ENCODE measurements at places on chromosomes 5 and 9.

GRCh38 chr5:109656829-109657228 is 32.9 kb upstream of the MAN2A1 start:
- DNase-seq, result no peak

- no peak for DNase-seq
Measured at GRCh38 chr5:78291687-78292086, 2.8 kb downstream of the AP3B1 start.

DNA sequence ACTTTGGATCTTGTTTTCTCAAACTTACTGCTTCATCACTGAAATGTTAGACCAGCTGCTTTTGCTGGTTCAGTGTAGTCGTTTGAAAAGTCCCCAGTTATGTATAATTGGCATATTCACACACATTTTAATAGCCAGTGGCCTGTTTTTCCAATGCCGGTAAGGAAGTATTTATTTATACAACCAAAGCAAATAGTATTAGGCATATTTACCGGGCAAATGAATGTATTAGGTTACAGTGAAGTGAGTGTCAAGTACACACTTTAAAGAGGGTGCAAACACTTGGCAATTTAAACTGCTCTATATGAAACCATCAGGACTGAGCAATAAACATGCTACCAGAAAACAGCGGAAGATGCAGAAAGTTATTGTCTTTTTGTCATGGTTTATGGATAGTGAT is 242.9 kb downstream of the MCTP1 start:
- no peak for DNase-seq

DNA sequence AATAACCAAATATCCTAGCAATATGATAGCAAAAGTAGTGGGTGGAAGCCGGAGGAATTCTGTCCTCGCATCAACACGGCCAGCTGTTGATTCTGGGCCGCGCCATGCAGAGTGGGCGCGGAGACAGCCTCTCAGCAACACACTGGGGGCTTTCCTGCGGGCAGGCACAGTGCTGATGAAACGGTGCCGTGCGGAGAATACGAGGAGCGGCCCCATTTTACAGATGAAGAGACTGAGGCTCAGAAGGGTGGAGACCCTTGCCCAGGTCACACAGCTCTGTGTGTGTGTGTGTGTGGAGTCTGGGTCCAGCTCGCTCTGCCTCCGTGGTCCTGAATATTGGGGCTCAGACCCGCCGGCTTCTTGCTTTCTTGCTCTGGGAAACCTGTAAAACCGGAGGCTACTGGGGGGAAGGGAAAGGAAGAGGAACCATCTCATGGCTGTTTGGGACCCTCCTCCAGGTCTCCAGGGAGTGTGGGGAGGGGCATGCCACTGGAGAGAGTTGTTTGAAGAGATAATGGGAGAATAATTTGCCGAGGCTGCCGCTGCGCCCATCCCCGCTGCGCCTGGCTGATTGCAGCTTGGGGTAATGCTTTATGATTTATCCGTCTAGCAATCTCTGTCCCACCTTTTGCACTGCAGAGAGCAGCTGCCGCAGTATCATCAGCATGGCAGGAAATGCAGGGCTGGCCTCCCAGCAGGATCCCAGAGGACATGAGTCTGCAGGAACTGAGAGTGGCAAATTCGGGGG is 36.6 kb downstream of the NCS1 start:
- no peak for DNase-seq

DNA sequence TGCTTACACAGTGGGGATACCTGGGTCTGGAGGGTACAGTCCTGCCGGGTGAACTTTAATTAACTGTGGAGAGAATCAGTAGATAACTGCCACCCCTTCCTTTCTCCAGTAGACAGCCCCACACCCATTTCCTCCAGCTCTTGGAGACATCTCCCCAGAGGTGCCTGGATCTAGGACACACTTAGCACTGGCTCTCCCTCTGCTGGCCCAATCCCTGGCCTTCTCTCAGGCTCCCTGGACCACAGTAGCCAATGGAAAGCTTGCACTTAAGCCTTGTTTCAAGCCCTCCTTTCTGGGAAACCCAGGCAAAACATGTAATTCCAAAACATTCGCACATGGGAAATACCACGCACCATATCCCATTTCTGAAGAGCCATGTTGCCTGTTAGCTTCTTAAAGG is 169.2 kb upstream of the GAS1 start:
- DNase-seq, result no peak

- DNase-seq, result no peak
Measured at GRCh38 chr5:56983593-56984361, 31.9 kb upstream of the MIER3 start.

DNA sequence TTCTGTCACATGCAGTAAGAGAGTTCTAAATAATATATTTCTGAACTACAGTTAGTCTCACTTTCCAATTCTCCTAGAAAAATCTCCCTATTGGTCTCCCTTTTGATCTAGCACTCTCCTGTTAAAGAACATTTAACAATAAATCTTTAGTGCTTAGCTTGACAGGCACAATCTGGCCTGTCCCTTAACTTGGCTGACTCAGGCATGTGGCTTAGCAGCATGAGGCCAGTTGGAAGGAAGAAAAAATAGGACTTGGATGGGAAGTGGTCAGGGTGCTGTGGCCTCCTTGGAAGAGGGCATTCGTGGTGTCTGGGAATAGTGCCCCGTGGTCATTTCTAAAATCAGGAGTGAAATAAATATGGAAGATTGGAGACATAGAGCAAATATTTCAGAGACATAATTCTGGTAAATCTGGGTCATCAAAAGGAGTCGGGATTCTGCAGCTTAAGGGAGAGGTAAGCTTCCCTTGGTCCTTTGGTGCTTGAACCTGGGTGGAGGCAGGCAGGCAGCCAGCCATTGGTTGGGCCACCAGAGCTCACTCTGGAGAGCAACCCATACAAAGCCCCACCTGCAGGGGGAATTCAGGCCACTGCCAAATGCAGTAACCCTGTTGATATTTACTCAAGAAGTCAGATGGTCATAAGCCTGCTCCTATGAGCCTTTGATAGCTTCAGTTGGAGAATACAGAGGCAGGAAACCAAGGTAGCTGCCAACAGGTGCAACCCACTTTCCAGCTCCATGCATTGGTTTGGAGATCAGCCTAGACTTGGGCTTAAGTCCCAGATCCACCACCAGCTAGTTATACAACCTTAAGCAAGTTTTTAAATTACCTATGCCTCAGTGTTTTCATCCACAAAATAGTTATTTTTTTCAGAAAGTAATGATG is 28.8 kb upstream of the TLE4 start:
- DNase-seq, result no peak

DNA sequence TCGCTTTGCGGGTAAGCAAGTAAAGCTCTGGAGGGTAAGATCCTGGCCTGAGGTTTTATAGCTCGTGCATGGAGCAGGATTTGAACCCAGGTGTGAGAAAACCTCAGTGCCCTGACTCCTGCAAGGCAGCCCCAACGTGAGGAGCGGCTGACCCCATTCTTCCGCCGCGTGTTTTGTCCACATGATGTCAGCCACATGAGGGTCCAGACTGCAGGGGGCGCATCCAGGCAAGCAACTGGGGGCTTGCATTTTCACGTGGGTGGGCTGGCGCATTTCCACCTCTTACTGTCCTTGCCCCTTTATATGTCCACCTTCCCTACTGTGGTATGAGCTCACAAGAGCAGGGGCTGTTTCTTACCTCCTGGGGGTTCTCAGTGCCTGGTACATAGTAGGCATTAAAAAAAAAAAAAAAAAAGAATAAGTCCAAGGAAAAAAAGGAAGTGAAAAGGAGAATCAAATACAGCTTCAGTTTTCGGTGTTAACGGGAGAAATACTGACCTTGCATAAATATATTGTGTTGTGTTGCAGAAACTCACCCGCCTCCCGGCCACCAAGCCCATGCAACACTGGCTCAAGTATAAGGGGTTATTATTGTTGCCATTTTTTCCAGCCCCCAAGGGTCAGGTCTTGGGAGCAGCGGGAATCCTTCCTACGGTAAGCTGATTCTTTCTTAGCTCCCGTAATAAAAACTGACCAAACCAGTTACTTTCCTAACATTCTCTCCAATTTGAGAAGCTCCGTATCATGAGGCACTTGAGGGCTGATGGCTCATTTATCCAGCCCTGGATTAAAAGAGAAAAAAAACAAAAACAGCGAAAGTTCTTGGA is 15.0 kb downstream of the TLX3 start:
- no peak for DNase-seq

GRCh38 chr5:10065428-10066000 is 184.2 kb downstream of the ATPSCKMT start:
- no peak for DNase-seq

GRCh38 chr5:61182449-61182848 is 20.2 kb upstream of the SMIM15 start:
- DNase-seq, result no peak

- no peak for DNase-seq
Measured at GRCh38 chr5:116922532-116922931, 347.9 kb upstream of the SEMA6A start.

DNA sequence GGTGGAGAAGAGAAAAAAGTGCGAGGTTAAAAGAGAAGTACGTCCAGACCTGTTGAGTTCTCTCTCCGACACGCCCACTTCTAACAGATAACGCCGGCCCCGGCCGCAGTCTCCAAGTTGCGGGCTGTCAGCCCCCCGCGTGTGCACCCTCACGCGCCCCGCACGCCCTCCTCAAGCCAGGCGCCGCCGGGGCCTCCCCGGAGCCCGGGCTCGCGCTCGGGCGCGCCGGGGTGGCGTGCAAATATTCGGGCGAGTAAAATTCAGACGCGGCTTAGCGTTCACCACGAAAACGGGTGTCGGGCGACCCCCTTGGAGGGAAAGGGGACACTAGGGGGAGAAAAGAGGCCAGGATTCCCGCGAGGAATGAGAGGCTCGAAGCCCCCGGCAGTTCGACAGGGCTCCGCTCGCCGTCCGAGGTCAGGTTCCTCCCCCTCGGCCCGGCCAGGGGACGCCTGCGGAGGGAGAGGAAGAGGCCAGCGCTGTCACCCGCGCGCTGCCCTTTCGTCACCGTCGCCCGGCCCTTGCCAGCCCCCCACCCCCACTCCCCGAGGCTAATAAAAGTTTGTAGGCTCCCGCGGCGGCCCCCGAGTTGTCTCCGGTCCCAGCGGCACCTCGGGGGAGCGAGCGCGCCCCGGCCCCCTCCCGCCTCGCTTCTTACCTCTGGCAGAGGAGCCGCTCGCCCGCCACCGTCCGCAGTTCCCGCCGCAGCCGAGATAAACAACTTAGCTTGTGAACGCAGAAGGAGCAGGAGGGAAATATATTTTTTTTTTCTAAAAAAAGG is 743 bp downstream of the NR3C1 start:
- DNase-seq, result no peak

- no peak for DNase-seq
Measured at GRCh38 chr9:93480728-93481324, 27.4 kb upstream of the FAM120AOS start.

DNA sequence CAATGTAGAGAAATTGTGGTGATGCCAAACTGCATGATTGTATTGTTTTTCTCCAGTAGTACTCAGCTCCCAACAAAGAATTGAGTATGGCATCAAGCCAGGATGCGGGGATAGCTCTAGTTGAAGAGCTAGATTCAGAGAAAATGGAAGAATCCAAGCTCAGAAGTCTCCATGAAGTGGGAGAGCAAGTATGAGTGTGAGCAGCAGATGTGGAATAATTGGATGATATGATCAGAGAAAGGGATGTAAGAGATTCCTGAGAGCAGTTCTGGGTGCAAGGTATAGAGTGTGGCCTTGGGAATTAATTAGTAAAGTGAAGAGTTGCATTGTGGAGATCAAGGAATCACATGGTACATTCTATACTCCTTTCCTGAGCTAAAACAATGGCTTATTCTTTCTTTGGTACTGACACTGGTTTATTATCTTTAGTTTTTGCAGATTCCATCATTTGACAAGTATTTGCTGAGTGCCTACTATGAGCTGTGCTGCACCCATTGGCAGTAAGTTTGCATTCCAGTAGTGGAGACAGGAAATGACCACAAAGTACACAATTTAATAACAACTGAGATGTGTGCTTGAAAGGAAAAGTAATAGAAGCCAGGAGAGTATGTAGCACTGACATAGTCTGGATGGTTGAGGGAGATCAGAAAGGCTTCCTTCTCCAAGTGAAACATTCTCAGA is 177.1 kb downstream of the CPLANE1 start:
- DNase-seq, result no peak

DNA sequence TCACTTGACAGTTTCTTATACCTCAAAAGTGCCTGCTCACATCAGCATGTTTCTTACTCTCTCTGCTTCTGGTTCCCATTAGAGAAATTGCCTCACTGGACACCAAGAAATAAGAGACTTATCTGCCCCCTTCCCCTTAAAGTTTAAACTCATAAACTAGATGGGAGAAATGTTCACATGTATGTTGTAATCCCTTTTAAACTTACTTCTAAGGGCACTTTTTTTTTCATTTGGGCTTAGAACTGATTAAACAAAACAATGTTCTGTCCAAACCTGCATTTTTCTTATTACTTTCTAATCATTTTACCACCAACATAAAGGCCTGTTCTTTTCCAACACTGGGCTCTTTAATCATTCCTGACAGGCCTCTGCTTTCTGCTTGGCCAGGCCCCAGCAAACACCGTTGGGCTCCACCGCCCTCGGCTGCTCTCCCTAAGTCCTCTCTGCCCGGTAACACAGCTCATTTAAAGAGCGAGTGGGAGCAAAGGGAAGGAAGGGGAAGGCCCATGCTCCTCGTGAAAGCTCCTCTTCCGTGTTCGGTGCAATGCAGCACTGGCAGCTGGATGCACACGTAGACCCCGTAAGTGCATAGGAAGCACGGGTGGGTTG is 53.4 kb downstream of the ROR2 start:
- DNase-seq, result no peak

DNA sequence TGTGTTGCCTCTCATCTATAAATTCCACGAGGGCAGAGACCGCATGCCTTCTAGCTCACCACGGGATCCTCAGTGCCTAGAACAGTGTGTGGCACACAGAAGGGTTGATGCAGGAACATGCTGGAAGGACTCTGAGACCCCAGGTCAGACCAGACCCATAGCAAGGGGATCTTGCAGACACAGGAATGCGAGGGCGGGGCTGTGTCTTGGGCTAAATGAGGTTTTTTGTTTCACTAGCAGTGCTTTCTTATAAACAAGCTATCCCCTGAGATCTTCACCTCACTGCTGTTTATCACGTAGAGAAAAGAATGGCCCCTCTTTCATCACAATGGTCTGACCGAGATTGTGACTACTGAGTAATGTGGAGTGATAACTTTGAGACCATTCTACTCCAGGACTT is 122.4 kb downstream of the IRX2 start:
- no peak for DNase-seq

DNA sequence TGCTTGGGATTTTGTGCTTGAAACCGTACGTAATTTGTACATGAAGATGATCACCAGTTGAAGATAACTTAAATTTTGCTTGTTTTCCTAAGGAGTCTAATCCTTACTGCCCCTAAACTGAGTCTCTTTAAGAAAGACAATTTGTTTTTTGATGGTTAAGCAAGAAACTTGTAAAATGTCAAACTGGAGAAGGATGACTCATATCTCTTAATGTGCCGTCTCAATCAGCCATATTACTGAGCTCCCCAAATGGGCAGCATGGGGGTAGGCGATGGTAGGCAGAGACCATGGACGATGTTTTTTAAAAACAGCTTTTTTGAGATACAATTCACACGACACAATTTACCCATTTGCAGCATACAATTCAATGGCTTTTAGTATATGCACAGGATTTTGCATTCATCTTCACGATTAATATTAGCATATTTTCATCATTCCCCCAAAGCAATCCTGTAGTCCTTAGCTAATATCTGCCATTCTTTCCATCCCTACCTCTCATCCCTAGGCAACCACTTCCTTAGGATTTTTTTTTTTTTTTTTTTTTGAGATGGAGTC is 14.3 kb downstream of the ARHGAP26 start:
- DNase-seq, result no peak

GRCh38 chr5:111461934-111462333 is 50.4 kb downstream of the STARD4 start:
- no peak for DNase-seq

GRCh38 chr5:50709471-50709870 is 43.0 kb downstream of the PARP8 start:
- no peak for DNase-seq
